ENCODE measurements at places on chromosomes 5 and 9.

GRCh38 chr9:19104515-19105282 is 2.0 kb upstream of the HAUS6 start:
- DNase-seq, result no peak

DNA sequence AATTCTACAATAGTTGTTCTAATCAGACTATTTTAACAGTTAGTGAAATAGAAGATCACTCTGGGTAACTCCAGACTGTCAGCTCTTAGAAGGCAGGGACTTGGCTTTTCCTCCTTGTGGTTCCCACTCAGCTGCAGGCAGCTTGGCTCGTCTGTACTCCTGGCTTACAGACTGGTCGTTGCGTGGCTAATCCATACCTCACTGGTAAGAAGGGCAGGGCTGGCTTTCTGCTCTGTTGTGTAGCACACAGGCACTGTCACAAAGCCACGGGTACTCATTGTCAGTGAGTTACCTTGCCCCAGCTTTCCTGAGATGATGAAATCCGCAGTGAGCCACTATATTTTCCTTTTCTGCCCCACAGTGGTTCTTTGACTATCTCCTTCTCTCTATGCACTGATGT is 1.8 kb upstream of the PRLR start:
- no peak for DNase-seq

- DNase-seq, result no peak
These were observed 1.0 kb downstream of the CSF1R start for GRCh38 chr5:150085191-150085912.

GRCh38 chr5:173964506-173964905 is 24.5 kb upstream of the C5orf47 start:
- no peak for DNase-seq

- no peak for DNase-seq
These were observed 9.6 kb upstream of the PTGES2 start for GRCh38 chr9:128136816-128137793.

- DNase-seq, result no peak
These were observed 16.8 kb downstream of the PIP5K1B start for GRCh38 chr9:68721666-68722330.

GRCh38 chr5:951940-952596 is 56.5 kb upstream of the NKD2 start:
- no peak for DNase-seq

GRCh38 chr5:169923988-169924387 is 56.3 kb downstream of the INSYN2B start:
- no peak for DNase-seq

- no peak for DNase-seq
These were observed 419.5 kb upstream of the CTNND2 start for GRCh38 chr5:12323637-12324229.

GRCh38 chr5:179134511-179134910 is 74.3 kb downstream of the ZNF354C start:
- DNase-seq, result no peak

GRCh38 chr5:39260095-39260494 is 40.7 kb upstream of the FYB1 start:
- no peak for DNase-seq

- DNase-seq, result peak; percentile 47
These were observed 556.0 kb downstream of the EBF1 start for GRCh38 chr5:158543539-158544387.

GRCh38 chr5:102823441-102823874 is 68.4 kb downstream of the PAM start:
- peak; percentile 36 for DNase-seq

- no peak for DNase-seq
These were observed 440.3 kb downstream of the PLK2 start for GRCh38 chr5:58019614-58020013.

Data from non-pigmented ciliary epithelial cell (primary cell).